ENCODE measurements at places on chromosomes 2 and 18. TPM values are rescaled to one million over a fixed set of nuclear protein-coding genes. Genes with fewer than 3 reads are reported as not detected.

The GYPC gene
- 46.4 TPM for total RNA-seq

GRCh38 chr18:35610089-35610488, 28.5 kb downstream of the GALNT1 start:
- no peaks in the 10 kb centered on the region for H3K36me3 ChIP-seq
- H3K27ac ChIP-seq = peak overlapping the region; percentile 66
- no peaks in the 10 kb centered on the region for H3K27me3 ChIP-seq
- DNase-seq = no peak
- H3K4me3 ChIP-seq = no peak overlapping the region

GRCh38 chr18:56327191-56327885, 311.1 kb downstream of the TXNL1 start:
- DNase-seq = no peak
- no peak overlapping the region for H3K4me3 ChIP-seq
- peaks cover 23% of the 10 kb centered on the region for H3K4me1 ChIP-seq
- H3K27ac ChIP-seq = peak overlapping the region; percentile 30
- no peaks in the 10 kb centered on the region for H3K27me3 ChIP-seq
- no peaks in the 10 kb centered on the region for H3K36me3 ChIP-seq

GRCh38 chr2:69013840-69014821, 1.2 kb downstream of the ANTXR1 start:
- H3K27me3 ChIP-seq = no peaks in the 10 kb centered on the region
- peaks cover 65% of the 10 kb centered on the region for H3K4me1 ChIP-seq
- H3K27ac ChIP-seq = peak overlapping the region; percentile 79
- H3K4me3 ChIP-seq = peak overlapping the region; percentile 94

DNA sequence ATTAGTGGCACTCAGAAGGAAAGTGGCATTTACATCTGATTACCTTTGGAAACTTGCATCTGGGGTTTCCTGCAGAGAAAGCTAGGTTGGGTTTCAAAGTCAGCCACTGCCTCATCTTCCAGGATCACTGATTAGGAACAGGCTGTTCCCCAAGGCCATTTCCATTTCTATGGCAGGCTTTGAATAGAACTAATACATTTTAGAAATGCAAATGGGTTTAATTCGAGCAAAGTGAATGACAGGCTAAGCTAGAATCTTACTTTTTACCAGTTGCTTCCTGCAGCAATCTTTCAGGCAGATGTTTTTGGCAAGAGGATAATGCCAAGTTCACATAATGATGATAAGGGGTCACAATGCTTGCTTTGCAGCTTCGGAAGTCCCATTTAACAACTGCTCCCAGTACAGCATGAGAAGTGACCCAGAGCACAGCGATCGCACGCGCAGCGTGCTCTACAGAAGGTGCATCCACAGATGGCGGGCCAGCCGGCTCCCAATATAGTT, 336.7 kb downstream of the LPIN1 start:
- H3K27me3 ChIP-seq = peaks cover 7% of the 10 kb centered on the region
- no peak overlapping the region for H3K27ac ChIP-seq
- H3K4me3 ChIP-seq = no peak overlapping the region
- H3K4me1 ChIP-seq = no peaks in the 10 kb centered on the region
- H3K36me3 ChIP-seq = peaks cover 1% of the 10 kb centered on the region

- no peak for DNase-seq
- no peak overlapping the region for H3K27ac ChIP-seq
- no peaks in the 10 kb centered on the region for H3K27me3 ChIP-seq
- H3K36me3 ChIP-seq = no peaks in the 10 kb centered on the region
- H3K4me1 ChIP-seq = no peaks in the 10 kb centered on the region
- H3K4me3 ChIP-seq = no peak overlapping the region
These were observed 35.8 kb downstream of the PID1 start for GRCh38 chr2:229235131-229235914.

Data from chondrocyte (in vitro differentiated cells).